ENCODE measurements at places on chromosomes 13 and 19.

- DNase-seq: peak; percentile 20
Observed at GRCh38 chr19:38433268-38433733, at the start of gene RYR1. Gene RYR1, plus strand, starts transcription at chr19:38433691. Its CDS starts 139 bp downstream, at chr19:38433830.

DNA sequence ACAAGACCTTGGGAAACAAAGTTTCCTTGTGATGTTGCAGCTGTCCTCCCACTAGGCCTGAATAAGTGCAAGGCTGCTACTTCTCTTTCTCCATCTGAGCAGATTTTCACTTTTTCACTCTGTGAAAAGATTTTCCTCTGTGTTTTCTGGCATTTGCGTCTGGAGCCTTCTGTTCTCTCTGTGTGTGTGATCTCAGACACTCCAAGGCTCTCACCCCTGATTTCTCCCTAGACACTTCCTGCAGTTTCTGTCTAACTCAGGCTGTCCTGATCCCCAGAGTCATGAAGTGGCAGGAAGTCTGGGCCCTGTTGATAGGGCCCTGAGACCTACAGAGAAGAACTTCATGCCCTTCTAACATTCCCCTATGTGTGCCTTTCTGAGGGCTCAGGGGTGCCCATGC, 37.2 kb downstream of the SIGLEC7 start:
- DNase-seq: no peak

- DNase-seq: no peak
Observed at GRCh38 chr19:54434112-54434872, 14.7 kb upstream of the LENG8 start.

GRCh38 chr19:17063428-17063827, 11.8 kb downstream of the HAUS8 start:
- no peak for DNase-seq

DNA sequence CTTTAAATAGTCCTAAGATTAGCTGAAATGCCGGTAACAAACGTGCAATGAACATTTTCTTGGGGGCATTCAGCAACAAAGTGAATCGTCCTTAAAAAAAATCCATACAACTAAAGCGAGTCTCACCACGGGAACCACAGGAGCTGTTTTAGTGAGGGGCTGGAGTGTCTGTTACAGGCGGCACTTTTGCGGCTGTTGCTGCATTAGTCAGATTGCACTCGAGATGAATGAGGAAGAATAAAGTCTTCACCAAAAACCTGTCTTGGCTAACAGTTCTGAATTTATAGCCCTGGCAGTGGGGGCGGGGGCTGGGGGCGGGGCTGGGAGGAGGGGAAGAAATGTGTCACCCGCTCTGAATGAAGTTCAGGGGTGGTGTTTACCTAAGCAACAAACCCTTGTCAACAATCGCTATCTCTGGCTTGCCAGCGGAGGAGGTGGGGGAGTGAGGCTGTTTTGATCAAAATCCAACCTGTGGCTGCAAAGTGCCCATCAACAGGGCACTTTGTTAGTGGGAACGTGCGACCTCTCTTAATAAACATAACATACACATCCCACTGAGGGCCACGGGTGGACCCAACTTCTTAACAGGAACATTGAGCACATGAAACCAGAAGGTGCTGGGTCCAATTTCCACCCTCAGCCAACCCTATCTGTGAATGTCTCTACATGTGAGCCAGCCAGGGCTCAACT, 44.5 kb downstream of the RFX2 start:
- DNase-seq: peak; percentile 23

- DNase-seq: no peak
Observed at GRCh38 chr13:42985312-42986175, 6.5 kb downstream of the EPSTI1 start.

DNA sequence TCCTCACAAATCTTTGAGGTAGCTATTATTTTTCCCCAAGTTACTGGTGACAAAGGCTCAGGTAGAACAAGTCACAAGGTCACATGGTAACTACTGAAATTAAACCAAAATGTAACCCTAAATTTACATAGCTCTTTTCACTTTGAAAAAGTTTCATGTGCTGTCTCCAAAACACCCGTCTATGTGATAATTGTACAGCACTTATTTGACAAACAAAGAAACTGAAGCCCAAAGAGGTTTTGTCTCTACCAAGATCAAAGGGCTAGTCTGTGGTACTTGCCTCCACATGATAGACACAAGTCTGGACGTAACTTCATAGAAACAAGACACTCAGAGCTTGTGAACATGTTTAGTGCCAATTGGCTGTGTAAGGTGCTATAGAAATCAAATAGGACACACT, 108.3 kb downstream of the SACS start:
- no peak for DNase-seq

- DNase-seq: no peak
Observed at GRCh38 chr19:5112681-5113575, 144.0 kb downstream of the KDM4B start.

- DNase-seq: no peak
Observed at GRCh38 chr19:7637374-7638256, 705 bp downstream of the STXBP2 start.

- DNase-seq: no peak
Observed at GRCh38 chr13:63425131-63425530, 2009.5 kb upstream of the PCDH20 start.

GRCh38 chr19:17703824-17704463, 15.3 kb upstream of the MAP1S start:
- peak; percentile 70 for DNase-seq

DNA sequence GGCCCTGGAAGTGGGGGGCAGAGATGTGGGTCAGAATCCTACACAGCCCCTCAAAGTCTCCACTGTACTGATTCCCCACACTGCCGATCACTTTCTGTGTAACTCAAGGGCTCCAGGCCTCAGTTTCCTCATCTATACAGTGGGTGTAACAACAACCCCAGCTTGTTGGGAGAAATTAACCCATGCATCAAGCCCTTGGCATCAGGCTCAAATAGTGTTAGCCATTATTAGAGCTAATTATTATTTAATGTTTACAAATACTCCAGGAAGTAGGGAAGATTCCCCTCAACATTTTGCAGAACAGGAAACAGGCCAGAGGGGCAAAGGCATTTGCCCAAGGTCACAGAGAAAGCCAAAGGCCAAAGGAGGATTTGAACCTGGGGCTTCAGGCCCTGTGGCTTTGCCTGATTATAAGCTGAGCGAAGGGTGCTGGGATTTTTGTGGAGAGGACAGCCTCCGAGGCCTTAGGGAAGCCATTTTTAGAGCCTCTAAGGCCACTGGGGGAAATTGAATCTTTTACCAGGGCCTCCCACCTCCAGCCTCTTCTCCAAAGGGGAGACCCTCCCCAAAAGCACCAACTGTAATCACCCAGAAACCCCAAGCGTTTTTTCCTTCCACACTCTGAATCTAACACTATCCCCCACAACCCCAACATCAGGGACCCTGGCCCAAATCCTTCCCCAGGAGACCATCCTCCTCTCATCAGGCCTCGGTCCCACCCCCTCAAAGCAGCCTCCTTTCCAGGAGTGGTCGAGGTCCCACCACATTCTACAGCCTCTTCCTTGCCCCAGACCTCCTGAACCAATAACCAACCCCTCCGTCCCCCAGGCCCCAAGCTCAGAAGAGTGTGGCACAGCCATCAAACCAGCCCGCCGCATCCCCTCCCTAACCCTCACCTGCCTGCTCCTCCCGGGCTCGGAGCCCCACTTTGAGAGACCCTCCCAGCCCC, 1.1 kb downstream of the FKBP8 start:
- no peak for DNase-seq

GRCh38 chr13:113245849-113246796, 36.7 kb downstream of the CUL4A start:
- DNase-seq: no peak

GRCh38 chr19:47609906-47610894, 1.3 kb downstream of the BICRA start:
- DNase-seq: peak; percentile 40

- no peak for DNase-seq
Observed at GRCh38 chr19:18848878-18849661, 17.3 kb downstream of the UPF1 start.

GRCh38 chr13:43273362-43273761, 250.0 kb downstream of the DNAJC15 start:
- DNase-seq: no peak

DNA sequence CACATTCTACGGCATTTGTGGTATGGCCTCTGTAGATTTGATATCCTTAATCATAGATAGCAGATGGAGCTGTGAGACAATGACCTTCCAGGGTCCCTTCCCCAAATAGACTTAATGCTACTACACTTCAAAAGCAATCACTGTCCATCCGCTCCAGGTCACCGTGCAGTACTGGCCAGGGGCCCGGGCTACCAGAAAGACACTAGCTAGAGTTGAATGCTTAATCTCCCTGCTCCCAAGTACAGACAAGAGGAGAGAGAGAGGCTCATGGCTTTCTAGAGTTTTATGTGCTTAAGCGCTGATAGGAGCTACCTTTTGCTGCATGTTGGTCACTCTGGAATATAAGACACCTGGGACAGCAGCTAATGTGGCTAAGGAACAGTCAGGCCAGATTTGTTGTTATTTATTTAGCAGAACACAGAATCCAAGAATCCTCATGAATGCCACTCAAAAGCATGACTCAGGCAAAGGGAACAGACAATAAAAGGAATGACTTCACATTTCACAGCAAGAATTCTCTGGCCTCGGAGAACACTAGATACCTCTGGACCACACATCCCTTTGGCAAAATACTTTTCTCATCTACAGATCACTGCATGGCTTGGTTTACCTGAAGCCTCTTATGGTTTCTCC, 165.0 kb downstream of the LACC1 start:
- DNase-seq: no peak

- DNase-seq: no peak
Observed at GRCh38 chr13:47564041-47564440, 437.0 kb downstream of the SUCLA2 start.

GRCh38 chr19:58572818-58573657, at the start of gene MZF1:
Gene MZF1, minus strand, starts transcription at chr19:58573335. Its CDS starts 1,946 bp downstream, at chr19:58571389.
- peak; percentile 99 for DNase-seq

DNA sequence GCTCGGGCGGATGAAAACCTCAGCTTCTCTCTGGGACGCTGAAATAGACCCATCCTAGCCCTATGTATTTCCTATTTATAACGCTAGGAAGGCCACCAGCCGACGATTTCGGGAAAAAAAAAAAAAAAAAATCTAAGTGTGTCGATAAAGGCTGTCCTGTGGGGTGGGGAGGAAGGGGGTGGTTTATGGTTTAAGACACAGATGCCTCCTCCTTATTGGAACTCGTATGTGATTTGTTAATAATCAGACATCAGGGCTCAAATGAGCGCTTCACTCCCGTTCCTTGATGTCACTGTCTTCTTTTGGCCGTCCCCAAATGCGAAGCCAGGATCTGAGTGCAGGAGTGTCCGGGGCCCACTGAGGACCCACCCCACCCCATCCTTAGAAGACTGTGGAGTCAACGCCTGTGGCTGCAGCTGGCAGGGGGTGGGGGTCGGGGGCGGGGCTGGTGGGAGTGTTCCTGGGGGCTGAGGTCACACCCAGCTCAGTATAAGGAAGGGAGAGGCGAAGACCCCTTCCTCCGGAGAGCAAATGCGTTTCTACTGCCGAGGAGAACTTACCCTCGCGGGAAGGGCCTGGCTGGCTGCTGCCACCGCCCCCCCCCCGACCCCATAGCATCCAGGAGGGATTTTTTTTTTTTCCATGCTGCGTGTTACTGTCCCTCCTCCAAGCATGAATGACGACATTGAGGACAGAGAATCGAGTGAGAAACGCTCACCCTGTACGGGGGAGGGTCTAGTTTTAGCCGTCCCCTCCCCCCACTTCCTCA, 971 bp downstream of the ATCAY start:
- no peak for DNase-seq

GRCh38 chr13:70720386-70720785, 612.1 kb upstream of the KLHL1 start:
- no peak for DNase-seq

DNA sequence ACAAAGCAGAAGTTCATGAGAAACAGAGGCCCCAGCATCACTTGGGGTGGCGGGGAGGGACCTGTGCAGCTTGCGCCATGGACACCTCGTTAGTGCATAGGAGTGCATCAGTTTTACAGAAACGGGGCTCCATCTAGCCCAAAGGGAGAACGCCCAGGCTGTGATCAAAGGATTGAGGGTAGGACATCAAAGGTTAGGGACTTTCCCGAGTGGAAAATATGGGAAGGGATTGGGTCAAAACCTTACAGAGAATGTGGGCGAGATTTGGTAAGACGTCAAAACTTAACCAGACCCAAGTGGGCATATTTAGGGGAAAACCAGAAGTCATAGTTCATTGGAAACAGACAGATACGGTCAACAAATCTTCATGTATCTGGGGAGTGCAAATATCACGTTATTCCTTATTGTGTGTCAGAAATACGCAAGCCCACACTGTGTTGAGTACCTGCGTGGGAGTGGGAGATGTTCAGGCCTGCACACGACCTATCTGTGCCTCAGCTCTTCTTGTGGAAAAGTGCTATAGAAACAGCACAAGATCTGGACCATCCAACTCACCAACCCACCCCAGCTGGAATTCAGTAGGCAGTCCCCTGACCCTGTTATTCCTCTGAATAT, 9.4 kb upstream of the GRAMD1A start:
- DNase-seq: no peak

DNA sequence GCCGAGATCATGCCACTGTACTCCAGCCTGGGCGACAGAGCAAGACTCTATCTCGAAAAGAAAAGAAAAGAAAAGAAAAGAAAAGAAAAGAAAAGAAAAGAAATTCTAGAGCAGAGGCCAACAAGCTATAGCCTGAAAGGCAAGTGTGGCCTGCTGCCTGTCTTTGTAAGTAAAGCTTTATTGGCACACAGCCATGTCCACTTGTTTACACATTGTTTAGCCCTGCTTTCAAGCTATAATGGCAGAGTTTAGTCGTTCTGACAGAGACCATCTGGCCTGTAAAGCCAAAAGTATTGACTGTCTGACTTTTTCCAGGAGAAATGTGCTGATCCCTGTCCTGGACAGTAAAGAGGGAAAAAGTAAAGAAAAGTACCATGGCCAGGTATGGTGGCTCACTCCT, 18.3 kb downstream of the NWD1 start:
- DNase-seq: no peak

- DNase-seq: no peak
Observed at GRCh38 chr13:90798381-90798780, 549.1 kb upstream of the MIR17HG start.

DNA sequence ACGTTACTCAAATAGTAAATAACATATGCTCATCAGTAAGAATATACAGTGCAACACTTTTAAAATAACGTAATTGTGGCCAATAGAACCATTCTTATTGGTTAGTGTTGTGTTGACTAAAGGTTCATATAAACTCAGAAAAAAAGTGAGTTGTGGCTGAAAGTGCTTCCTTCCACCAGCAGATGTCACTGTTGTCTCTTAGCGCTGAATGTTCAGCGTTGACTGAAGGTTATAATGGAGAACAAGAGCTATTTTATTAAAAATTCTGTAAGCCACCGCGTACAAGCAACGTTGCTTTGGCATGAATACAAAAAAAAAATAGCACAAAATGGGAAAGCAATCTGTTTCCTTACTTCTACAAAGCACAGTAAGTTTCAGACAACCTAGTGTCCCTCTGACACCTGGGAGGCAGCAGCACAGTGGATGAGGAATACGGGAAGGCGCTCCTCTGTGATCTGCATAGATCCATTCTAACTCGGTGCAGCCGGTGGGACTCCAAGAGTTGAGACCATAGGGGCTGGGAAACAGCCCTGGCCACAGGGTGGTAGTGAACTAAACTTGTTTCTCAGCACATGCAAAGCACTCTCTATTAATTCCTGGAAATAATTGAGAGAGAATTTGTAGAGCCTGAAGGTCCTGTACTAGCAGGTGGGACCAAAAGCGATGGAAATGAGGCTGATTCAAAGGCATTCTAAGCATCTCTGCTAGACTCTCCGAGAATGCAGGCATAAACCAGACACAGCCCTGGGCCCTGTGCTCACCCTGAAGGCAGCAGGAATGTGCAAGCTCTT, 23.9 kb upstream of the OXGR1 start:
- no peak for DNase-seq

GRCh38 chr13:22944378-22944777, 236.4 kb upstream of the SGCG start:
- no peak for DNase-seq

Measured in activated T-cell treated with anti-CD3 and anti-CD28 coated beads for 1 hour (primary cell).